ENCODE measurements at places on chromosomes 11 and 22.

GRCh38 chr22:36608987-36609386, 80.0 kb upstream of the EIF3D start:
- no peak for DNase-seq

GRCh38 chr11:57698843-57699365, 13.1 kb downstream of the MED19 start:
- no peak for DNase-seq

- DNase-seq: no peak
These were observed 2.9 kb upstream of the TEAD1 start for GRCh38 chr11:12671370-12671769.

- no peak for DNase-seq
These were observed 101.2 kb upstream of the RAG2 start for GRCh38 chr11:36699271-36699670.

- no peak for DNase-seq
These were observed 818.9 kb downstream of the BRD1 start for GRCh38 chr22:49008682-49009235.

DNA sequence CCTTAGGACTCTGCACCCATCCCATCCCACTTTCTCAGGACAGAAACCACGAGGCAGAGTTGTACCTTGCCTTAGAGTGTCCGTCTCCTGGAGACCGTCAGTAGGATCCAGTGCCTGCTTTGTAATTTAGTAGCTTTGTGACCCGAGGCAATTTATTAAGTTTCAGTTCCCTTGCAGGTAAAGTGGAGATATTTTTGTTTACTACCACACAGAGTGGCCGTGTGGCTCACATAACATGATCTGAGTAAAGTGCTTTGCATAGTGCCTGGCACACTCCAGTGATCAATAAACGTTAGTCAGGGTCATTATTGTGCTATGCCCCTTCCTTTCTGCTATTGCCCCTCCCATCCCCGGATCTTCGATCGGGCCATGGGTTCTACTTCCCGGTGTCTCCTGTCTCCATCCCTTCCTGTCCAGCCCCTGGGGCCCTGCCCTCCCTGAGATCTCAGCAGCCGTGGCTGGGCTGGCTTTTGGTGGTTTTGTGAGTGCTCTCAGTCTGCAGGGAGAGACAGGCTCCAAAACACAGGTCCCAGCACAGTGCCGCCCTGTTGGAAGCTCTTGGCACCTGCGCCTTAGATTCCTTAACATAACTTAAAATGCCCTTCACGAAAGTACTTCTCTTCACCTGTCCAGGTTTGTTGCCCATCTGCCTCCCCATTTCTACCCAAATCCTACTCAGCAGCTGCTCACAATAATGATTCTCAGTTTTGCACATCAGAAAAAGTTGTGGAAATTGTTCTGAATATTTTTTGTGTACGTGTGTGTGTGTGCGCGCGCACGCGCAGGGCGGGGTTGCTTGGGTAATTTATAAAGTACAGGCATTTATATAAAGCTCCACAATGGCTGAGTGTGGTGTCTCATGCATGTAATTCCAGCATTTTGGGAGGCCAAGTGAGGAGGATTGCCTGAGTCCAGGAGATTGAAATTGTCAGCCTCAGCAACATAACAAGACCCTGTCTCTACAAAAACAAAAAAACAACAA, 753.7 kb downstream of the NTM start:
- DNase-seq: no peak

- DNase-seq: no peak
These were observed 11.7 kb downstream of the SEC14L3 start for GRCh38 chr22:30460147-30460546.

GRCh38 chr11:8269636-8270035, 6.0 kb upstream of the LMO1 start:
- DNase-seq: no peak

GRCh38 chr22:49686495-49687219, 141.0 kb downstream of the BRD1 start:
- no peak for DNase-seq

- DNase-seq: no peak
These were observed 1.9 kb upstream of the DGAT2 start for GRCh38 chr11:75766443-75767227.

DNA sequence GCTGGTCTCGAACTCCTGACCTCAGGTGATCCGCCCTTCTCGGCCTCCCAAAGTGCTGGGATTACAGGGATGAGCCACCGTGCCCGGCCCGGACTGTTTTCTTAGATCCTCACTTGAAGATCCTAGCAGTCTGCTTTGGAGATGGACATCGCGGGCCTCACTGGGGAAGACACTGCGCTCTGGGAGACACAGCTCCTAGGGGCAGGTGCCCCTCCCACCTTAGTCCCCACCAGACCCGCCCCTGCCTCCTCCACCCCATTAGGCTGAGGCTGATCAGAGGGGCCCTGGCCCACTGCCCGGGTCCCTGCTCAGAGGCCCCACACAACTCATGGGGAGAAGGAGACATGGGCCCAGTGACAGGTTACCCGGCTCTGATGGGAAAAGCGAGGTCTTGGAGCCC, 11.3 kb upstream of the LTO1 start:
- DNase-seq: no peak

DNA sequence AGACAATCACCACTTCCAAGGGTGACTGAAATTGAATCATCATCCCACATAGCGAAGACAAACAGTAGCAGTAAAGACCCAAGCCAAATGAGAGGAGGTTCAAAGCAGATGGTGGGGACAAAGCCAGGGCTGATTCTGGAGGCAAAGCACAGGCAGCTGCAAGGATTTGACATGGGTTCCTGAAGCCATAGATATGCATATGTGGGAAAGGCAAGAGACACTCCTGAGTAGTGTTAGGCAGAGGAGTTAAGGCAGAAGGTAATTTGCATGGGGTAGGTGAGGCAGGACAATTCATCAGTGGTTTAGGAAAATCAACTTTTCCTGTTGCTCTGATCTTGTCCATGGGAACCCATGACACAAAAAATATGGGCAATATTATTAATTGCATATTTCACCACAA, 462.8 kb downstream of the FAM181B start:
- no peak for DNase-seq

DNA sequence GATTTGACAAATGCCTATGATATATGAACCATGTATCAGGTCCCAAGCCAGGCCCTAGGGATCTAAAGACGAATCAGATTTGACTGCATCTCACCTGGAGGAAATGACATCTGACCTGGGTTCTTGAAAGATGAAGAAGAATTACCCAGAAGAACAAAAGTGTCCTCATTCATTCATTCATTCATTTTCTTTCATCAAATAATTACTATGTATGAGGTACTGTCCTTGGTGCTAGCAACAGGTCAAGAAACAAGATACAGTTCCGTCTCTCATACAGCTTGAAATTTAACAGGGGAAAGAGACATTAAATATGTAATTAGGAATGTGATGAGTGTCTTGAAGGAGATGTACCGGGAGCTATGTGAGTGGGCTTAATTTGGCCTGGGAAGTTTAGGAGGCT, 1.8 kb upstream of the APBB1 start:
- no peak for DNase-seq

- DNase-seq: no peak
These were observed 21.5 kb upstream of the RFPL3 start for GRCh38 chr22:32336121-32336603.

DNA sequence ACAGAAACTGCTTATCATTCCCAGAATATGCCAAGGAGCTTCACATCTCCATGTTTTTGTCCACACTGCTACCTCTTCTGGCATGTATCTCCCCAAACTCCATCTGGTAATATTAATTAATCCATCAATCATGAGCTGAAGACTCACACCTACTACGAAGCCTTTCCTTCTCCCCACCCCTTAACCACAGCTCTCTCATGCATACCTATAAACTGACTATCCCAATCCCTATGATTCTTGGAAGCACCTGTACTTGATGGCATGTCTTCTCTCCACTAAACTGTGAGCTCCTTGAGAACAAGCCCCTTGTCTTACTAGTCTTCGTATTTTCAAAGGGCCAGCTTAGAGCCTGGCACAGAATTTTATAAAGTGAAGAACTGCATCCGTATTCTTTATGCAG, 47.3 kb downstream of the RELT start:
- DNase-seq: no peak

DNA sequence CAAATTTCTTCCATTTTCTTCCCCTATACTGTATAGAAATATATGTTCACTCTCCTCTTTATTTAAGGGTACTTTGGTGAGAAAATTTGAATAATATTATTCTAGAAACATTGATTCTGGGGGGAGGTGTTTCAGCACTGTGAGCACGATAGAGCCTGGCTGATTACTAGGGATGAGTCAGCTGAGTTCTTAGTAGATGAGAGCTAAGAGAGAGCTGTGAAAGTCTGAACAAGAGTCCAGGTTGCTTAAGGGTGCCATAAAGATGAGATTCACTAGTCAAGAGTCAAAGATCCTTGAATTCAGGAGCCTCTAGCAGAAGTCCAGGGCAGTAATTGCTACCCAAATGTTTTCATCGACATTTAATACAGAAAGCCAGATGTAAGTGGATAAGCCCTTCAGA, 756.6 kb upstream of the API5 start:
- no peak for DNase-seq

DNA sequence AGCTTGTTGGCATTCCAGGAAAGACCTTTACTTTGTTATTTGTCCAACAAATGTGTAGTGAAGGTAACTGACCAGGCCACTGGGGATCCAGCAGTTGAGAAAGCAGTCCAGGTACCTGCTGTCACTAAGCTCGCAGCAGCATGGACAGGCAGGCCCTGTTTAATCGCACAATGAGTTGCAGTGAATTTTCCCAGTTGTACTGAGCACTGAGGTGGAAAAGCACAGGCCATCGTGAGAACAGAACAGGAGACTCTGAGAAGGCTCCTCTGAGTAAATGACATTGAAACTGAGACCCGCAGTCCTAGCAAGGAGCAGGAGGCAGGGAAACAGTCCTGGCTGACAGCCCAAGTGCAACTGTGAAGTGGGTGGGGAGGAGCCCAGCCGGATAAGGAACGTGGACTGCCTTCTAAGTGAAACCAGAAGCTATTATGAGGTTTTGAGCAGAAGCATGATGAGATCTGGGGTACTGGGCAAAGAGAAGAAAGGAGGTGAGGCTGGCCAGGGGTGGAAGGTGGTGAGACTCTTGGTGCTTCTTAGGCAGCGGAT, 39.8 kb upstream of the CDON start:
- peak; percentile 13 for DNase-seq

DNA sequence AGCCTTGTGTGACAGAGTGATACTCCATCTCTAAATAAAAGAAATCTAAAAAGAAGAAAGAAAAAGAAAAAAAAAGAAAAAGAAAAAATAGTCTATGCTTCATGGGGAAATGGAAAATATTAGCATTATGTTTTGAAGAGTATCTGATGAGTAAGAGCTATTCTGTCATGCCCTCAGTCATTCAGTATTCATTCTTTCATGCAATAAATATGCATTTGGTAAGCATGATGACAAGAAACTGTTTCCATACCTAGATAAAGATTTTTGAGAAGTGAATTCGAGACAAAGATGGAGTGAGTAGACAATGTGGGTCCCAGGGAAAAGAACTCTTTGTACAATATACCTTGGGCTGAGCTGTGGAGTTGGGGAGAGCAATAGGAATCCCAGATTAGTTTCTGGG, 6.2 kb upstream of the IFTAP start:
- no peak for DNase-seq

DNA sequence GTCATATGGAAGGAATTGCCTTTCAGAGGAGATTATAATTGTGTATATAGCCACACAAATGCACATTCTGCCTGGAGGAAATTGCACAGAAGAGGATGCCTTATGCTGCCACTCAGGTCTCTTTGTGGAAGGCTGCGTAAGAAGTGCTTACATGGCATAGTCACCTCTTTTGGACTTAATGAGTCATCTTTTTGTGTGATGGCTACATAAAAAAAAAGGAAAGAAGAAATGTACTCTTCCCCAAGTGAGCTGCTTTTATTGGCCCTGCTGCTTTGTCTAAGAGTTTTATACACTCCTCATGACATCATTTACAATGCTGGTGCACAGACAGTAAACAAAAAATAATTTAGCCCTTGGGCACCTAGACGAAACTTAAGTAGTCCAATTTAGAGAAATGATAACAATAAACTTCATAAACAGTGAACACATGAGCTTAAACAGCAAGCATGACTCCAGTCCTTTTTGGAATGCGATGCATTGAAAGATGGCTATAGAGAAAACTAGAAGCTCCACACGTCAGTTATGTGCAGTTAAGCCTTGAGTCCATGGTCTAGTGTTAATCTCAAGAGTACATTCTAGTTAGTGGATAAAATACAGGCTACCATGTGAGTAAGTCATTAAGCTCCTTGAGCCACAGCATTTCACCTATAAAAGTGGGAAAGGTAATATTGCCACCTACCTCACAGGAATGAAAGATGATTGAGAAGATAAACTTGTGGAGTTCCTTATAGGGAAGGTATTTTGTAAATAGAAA, 12.0 kb downstream of the CSTPP1 start:
- DNase-seq: peak; percentile 11

- DNase-seq: no peak
These were observed 961 bp downstream of the IPO7 start for GRCh38 chr11:9385327-9385899.

DNA sequence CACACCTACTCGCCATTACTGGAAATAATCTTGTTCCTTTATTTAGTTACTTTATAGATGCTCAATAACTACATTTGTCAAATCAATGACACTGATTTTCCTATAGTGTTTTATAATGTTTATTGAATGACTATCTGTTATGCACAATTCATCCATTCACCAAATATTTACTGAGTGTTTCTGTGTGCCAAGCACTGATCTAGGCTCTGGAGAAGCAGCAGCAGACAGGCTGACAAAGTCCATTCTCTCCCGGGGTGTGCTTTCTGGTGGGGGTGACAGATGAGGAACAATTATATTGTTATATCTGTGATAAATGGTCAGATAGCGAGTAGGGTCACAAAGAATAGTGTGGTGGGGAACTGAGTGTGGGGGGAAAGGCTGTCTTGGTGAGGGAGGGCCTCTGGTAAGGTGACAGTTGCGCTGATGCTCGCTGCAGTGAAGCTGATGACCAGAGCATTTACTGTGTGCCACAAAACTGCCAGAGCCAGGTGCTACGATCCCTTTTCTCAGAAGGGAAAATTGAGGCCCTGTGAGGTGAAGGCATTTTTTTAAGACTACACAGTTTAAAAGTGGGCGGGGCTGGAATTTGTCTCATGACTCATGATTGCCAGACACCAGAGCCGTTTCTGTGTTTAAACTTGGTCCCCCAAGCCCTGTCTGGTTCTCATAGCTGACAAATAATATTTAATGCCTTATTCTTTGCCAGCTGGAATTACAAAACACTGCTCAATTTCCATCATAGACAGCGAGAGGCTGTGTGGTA, 10.2 kb downstream of the PACS1 start:
- DNase-seq: peak; percentile 57

DNA sequence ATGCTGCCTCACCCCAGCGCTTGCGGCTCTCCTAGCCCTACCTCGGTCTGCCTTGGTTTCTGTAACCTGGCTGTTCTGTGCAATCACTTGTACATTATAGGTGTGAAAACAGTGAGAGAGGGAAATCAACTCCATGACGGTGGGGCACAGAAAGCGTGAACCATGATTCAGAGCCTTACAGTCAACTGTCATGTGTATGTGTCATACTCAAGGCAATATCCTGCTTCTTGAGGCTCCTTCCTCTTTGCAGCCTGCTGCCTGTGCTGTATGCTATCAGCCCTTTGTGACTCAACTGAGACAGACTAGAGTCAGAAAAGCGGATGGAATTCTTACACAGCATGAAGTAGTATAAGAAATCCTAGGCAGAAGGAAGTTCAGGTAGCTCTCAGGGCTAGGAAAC, 2.1 kb downstream of the NRIP3 start:
- DNase-seq: peak; percentile 64
